ENCODE measurements at places on chromosomes 2 and 18. TPM values are rescaled to one million over a fixed set of nuclear protein-coding genes. Genes with fewer than 3 reads are reported as not detected.

Gene MXD1
- total RNA-seq, result 6.1 TPM

Gene HOXD4
- not detected for total RNA-seq

Gene RPRM
- not detected for total RNA-seq

Gene RGPD3
- under 0.01 TPM for total RNA-seq

Gene SPR
- 32.2 TPM for total RNA-seq

Gene EIPR1
- 21.1 TPM for total RNA-seq

Gene THOC1
- total RNA-seq, result 31.4 TPM

Gene RAB17
- 0.45 TPM for total RNA-seq

Gene VIL1
- total RNA-seq, result not detected

Gene ITGB6
- 0.15 TPM for total RNA-seq

Gene PROKR1
- not detected for total RNA-seq

Gene OTX1
- total RNA-seq, result 0.12 TPM

Gene CXCR2
- total RNA-seq, result not detected

Gene GALR1
- under 0.01 TPM for total RNA-seq

Gene NAT8
- not detected for total RNA-seq

Gene LRATD1
- total RNA-seq, result 0.47 TPM

Gene PKP4
- 25.8 TPM for total RNA-seq

Gene CTNNA2
- total RNA-seq, result not detected

Gene TNFAIP6
- 89.5 TPM for total RNA-seq

Gene MAP2
- 0.82 TPM for total RNA-seq

Gene ZSWIM2
- total RNA-seq, result not detected

Gene DCDC2C
- total RNA-seq, result not detected

Gene VWC2L
- not detected for total RNA-seq

Gene GPR39
- 0.98 TPM for total RNA-seq

Gene FOXI3
- total RNA-seq, result not detected

Gene CHRNG
- total RNA-seq, result not detected

Gene TXNDC2
- not detected for total RNA-seq

Gene ABCG5
- total RNA-seq, result not detected

Gene AAMP
- total RNA-seq, result 137 TPM

Gene PIEZO2
- total RNA-seq, result 5.3 TPM

Gene TTR
- total RNA-seq, result not detected

Gene SLC14A1
- total RNA-seq, result 225 TPM

Gene XPO1
- total RNA-seq, result 154 TPM

Gene SUMO1
- 104 TPM for total RNA-seq
